NCI-H1092 treated with DMSO at 0.1 percent for 48 hours (cell line): ENCODE measurements at places on chromosomes 2 and 18.

- DNase-seq, result no peak
Observed at GRCh38 chr2:41137031-41137430, 685.1 kb upstream of the SLC8A1 start.

DNA sequence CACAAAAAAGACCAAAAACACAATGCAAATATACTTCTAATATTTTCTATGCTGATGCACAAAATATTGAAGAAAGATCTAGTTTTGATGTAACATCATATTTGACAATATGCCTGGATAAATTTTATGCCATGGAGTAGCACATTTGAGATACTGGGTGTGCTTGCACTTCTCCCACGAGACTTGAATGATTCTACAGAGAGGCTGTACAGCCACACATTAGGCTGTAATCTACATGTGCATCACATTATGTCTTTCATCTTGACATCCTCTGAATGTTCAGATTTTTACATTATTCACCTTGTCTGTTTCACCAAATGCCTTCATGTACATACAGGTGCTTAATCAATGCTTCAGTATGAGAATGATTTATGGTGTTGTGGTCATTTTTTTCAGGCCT lies 756.4 kb upstream of the CDH7 start:
- no peak for DNase-seq

- DNase-seq, result no peak
Observed at GRCh38 chr2:15223887-15224286, 337.2 kb downstream of the NBAS start.

- DNase-seq, result no peak
Observed at GRCh38 chr18:49076654-49077166, 125.9 kb upstream of the SMAD7 start.

GRCh38 chr2:218089259-218089658 lies 20.2 kb downstream of the RUFY4 start:
- no peak for DNase-seq

- DNase-seq, result no peak
Observed at GRCh38 chr2:13596233-13596632, 879.5 kb downstream of the TRIB2 start.

- no peak for DNase-seq
Observed at GRCh38 chr18:37289423-37289822, 276.2 kb downstream of the CELF4 start.

- no peak for DNase-seq
Observed at GRCh38 chr2:75619956-75620740, 26.4 kb upstream of the MRPL19 start.
